Activated CD4-positive, alpha-beta T cell treated with anti-CD3 and anti-CD28 coated beads, Interleukin-2, Interleukin-6, amounts not matched to agents 100 ng/mL and 50 ng/mL, durations not matched to agents 16 hours and 8 hours (primary cell): ENCODE measurements at places on chromosomes 2 and 18.
A peak's percentile ranks its signal among the peaks of the same experiment; 100 is the strongest.

DNA sequence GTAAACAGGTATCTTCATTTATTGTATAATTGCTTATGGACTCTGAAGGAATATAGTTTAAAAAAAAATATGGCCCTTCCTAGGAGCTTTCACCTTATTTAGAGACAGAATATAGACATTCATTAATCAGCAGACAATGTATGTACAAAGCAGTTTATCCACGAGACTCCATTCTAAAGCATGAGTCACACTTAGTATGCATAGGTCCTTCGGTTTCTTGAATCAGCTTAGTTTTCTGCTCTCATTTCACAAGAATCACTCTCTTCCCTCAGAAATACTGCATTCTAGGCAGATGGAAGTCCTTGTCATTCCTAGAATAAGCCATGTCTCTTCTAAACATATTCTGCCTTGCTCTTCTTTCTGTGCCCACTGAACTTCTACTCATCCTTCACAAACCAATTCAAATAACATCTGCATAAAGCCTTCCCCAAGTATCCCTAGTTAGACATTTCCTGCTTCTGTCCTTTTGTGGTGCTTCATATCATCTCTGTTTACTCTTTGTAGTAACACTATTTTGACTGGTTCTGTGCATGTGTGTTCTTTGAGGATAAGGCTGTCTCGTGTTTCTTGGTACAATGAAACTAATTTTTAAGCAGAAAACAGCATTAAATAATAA lies 84.5 kb downstream of the PTRHD1 start:
- DNase-seq, result no peak

GRCh38 chr2:128315829-128316776 lies 2.6 kb downstream of the HS6ST1 start:
- no peak for DNase-seq

- no peak for DNase-seq
Measured at GRCh38 chr2:95166065-95166763, 605 bp downstream of the ZNF2 start.

GRCh38 chr2:20562540-20563225 lies 88.2 kb downstream of the HS1BP3 start:
- no peak for DNase-seq

- DNase-seq, result no peak
Measured at GRCh38 chr2:173869244-173870229, 95.6 kb downstream of the SP3 start.

GRCh38 chr2:27545348-27546141 lies 37.3 kb upstream of the ZNF512 start:
- DNase-seq, result peak; percentile 3

DNA sequence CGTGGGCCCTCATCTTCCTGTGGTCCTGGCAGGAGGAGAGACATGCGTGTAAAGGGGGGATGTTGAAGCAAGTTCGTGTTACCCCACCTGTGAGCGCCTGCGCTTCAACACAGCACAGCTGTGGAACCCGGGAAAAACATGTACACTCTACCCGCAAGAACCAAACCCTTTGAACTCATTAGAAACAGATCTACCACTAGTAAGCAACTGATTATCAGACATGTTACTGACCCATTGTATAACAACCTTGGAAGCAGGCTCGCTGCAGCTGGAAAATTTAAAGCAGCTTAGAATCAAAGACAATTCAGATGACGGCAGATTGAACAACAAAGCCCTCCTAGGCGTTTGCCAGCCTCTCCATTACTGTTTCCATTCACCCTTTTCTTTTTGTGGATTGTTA lies 771.7 kb upstream of the SALL3 start:
- no peak for DNase-seq

DNA sequence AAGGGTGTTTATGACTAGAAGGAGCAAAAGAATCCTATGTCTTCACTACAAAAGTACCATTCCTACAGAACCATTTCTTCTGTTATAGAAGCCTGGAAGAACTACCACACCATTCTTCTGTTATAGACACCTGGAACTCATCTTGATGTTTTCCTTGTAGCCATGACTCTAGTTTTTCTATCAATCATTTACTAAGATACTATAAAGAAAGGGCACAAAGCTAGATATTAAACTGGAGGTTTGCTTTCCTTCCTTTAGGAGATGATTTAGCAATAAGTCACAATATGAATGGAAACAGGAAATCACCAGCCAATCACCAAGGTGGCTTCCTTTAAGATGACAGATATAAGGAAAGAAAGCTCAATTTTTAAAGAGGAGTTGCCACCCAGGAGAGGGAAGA lies 100.3 kb upstream of the NEUROD1 start:
- no peak for DNase-seq

- DNase-seq, result no peak
Measured at GRCh38 chr2:196247114-196247975, 76.0 kb upstream of the STK17B start.

DNA sequence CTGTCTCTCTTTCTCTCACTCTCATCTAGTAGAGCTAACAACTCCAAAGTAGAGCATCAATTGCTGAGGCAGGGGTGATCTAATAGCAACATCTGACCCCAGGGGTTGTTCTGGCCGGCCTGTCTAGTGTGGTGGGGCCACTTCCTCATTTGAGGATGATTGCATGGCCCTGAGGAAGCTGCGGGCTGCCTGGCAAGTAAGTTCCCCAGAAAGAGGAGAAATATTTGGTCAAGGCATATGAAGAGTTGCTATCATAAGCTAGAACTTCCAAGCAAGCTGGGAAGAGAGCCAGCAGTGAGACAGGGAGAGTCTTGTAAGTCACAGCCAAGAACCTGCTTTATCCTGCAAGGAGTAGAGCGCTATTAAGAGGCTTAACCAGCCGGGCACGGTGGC lies 50.8 kb upstream of the TMEM87B start:
- DNase-seq, result no peak

GRCh38 chr2:213066443-213066743 lies 85.0 kb downstream of the IKZF2 start:
- DNase-seq, result no peak

GRCh38 chr18:57188851-57189557 lies 42.1 kb downstream of the BOD1L2 start:
- DNase-seq, result no peak

GRCh38 chr2:149313512-149313972 lies 16.8 kb upstream of the LYPD6 start:
- peak; percentile 37 for DNase-seq

- DNase-seq, result peak; percentile 22
Measured at GRCh38 chr2:182763311-182763912, 47.4 kb downstream of the DNAJC10 start.

DNA sequence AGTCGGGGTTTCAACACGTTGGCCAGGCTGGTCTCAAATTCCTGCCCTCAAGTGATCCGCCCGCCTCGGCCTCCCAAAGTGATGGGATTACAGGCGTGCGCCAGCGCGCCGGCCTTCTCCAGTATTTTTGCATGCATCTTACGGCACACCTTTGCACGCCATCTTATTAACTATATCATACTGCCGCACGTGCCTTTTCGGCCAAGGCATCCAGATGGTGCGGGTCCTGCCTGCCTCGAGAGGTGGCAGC lies 765 bp upstream of the ING5 start:
- DNase-seq, result no peak

DNA sequence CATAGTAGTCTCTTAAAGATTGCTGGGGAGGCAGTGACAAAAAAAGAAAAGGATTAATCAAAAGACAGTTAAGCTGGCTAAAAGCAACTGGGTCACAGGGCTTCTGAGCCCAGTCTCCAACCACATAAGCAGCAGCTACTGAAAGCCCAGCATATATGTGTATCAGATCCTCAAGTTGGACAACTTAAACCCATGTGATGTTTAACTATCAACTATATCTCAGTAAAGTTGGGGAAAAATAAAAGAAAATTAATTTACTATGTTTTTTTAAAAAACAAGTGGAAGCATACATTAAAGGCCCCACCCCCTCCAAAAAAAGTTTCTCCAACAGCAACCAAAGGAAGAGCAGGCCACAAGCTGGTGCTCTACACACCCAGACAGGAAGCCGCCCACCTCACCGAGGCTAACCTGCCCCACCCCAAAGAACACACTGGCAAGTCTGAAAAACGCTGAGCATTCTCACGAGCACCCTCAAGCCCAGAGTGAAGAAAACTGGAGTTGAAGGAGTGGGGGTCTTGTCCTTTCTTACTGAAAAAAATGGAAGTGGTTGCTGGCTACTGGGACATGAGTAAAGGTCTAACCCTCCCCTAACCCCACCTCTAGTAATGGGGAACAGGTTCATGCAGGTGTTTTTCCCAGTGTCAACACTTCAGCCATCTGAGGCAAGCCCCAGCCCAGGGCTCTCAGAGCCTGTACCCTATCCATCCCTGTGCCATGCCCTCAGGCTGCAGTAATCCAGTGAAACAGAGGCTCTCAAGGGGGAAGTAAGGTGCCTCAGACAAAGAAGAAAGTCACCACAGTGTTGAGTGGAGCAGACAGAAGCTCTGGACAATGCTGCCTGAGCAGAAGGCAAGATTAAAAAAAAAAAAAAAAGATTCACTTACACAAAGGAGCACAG lies 106.3 kb downstream of the GYPC start:
- peak; percentile 10 for DNase-seq

- no peak for DNase-seq
Measured at GRCh38 chr2:113233593-113234550, 44.8 kb downstream of the PAX8 start.

DNA sequence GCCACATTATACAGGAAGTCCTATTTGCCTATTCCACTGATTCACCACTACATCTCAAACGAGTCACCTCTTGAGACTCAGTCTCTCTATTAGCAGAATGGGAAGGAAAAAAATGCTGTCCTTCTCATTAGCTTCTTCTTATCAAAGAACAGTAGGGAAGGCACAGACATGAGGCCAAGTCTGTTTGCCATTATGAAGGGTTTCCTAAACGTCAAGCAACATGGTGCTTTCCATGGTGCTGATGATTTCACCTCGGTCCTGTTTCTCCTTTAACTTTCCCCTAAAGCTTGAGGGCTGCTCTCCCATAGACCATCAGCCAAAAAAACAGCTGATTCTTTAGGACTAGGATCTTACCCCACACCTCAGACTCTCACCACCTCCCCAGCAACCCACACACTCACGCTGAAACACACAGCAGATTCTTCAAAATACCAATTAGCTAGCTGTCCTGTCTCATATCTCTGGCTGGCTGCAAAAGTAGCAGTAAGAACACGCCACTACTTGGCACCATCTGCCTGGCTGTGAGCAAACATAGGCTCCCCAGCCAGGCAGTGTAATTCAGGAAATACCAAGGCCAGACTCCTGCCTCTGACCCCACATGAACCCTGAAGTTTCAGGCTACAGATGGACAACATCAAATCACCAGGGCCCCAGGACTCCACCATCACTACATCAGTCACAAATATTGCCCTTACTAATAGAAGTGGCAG lies 30.5 kb downstream of the GALNT14 start:
- DNase-seq, result no peak

DNA sequence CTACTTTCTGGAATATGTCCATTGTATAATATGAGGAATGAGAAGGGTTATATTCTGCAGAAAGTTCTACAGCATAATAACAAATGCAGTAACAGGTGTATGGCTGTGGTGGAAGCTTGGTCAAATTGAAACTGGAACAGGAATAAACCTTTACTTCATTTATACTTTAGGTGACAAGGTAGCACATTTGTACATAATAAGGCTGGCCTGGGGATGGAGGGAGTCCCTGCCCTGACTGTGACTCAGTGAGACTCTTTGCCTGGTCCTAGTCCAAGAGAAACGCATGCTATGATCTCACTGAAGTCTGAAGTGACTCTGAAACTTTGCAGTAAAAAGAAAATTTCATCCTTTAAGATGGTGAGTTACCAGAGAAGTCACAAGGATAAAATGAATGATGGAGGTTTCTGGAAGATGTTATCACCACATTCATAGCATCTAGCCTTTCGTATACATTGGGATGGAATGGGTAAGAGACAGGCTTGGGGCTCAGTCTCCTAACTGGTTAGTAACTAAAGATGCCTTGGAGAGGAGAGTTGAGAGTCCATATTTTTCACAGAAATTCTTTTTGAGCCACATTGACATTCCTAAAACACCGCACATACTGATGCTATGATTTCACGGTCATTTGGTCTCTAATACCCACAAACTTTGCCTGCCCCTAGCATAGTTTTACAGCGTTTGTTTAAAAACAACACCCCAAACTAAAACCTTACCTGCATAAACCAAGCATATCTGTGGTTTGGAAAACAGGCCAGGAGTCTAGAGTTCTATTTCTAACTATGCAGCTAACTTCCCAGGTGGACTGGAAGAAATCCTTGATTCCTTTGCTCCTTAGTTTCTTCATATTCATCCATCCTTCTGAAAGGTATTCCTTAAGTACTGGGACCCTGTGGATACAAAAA lies 42.4 kb upstream of the NABP1 start:
- DNase-seq, result peak; percentile 42

DNA sequence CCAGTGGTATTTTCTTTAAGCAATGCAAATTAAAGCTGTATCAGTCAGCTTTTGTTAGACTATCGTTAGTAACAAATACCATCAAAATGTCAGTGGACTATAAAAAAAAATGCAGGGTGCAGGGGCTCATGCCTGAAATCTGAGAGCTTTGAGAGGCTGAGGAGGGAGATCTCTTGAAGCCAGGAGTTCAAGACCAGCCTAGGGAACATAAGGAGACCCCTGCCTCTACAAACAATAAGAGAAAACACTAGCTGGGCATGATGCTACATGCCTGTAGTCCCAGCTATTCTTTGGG lies 253.7 kb downstream of the MYCN start:
- DNase-seq, result no peak

- no peak for DNase-seq
Measured at GRCh38 chr2:169509298-169509885, at the start of gene KLHL41. KLHL41 (plus strand) TSS chr2:169509702; CDS start chr2:169509779, 77 bp downstream.

DNA sequence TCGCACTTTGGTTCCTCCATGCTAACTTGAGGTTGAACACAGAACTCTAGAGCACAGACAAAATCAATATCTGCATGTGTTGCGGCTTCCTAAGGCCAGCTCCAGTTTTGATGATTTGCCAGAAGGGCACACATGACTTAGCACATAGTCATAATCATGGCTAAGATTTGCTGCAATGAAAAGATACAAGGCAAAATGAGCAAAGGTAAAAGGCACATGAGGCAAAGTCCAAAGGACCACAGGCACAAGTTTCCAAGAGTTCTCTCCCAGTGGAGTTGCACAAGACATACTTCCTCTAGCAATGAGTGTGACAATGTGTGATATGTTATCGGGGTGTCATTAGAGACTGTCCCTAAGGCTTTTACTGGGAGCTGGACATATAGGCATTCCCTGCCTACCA lies 24.2 kb upstream of the CXXC1 start:
- no peak for DNase-seq

GRCh38 chr18:9017167-9017904 lies 85.2 kb upstream of the NDUFV2 start:
- DNase-seq, result peak; percentile 86

DNA sequence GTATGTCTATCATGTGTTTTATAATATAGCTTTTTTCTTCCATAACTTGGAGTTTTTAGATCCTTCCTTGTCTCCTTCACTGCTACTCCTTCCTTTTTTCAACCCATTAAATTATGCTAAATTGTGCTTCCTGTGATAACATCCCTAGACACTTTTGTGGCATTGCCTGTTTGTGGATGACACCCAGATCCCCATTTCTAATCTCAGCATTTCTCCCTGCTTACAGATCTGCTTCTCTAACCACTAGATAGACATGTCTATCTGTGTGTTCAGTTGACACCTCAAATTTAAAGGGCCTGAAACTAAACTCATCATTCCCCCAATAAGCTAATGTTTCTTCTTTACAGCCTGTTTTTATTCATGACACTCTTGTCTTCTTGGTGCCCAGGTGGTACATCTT lies 244.8 kb downstream of the BABAM2 start:
- DNase-seq, result no peak
